SK-N-DZ (cell line): ENCODE measurements at places on chromosomes 1 and 21.

GRCh38 chr1:6511561-6512244 lies 20.2 kb upstream of the PLEKHG5 start:
- no peak for DNase-seq

DNA sequence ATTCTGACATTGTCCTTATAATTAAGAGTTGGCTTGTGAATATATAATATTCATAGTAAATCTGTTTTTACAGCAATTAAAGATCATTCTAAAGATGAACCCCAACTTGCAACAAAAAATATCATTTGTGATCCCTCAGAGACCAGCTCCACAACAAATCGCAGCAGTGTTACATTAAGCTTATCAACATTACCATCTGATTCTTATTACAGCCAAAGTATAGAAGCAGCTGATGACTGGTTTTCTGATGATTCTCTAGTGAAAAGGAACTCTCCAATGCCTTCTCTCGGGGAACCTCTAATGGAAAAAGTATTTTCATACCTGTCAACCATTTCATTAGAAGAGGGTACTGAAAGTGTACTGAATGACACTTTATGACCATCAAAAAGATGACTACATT lies 45.4 kb downstream of the C1orf185 start:
- no peak for DNase-seq

DNA sequence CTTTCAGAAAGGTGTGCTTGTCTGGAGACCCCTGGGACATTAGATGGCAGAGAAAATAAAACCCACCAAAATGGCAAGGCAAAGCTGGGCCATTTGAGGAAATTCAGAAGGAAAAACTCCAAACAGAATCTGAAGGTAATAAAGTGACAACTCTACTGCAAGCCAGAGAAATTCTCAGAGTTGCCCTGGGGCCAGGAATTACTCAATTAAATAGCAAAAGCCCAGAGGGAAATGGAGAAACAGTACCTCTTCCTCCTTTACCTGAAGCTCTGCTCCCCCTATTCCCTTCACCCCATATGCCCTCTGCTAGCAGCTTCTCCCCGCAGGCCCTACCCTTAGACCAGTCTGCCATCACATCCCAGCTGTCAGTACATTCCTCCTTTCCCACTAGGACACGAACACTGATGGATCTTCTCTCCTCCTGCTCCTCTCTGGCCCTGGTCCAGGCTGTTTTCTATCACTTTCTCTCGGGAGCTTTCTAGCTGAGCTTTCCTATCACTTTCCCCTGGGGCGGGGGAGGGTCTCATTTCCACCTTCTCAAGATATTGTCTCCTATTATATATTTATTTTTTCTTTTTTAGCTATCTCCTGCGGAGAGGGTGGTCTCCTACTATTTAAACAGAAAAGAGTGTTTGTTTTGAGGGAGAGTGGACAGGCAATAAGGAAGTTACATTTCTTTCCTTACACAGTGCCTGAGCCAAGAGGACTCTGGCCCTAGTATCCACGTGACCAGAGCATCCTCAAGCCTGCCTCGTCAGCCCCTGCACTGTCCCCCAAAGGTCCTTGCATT lies 47.7 kb upstream of the RBM15 start:
- no peak for DNase-seq

GRCh38 chr1:110211496-110212168 lies 1.5 kb downstream of the KCNC4 start:
- DNase-seq = no peak

- no peak for DNase-seq
These were observed 8.3 kb downstream of the RHOC start for GRCh38 chr1:112698366-112699310.

DNA sequence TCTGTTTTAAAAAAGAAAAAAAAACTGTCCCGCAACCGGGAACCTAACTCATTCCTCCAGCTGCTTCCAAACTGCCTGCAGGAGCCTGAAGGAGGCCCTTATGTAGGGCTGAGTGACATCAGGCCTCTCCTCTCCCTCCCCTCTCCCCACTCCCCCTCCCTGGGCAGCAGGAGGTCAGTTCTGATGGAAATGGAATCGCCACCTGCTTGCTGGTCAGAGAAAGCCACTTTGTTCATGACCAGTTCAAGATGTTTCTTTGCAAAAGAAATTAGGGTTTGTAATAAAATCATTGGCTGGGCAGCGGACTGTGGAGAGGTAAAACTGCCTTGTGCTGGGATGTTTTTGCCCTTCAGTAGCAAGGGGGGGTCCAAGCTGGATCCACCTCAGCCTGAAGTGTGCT lies at the start of gene MAP1LC3C:
Gene MAP1LC3C (minus strand): TSS at position 73 of the 400 bp plus-strand sequence. CDS start 90 bp downstream, outside the sequence.
- no peak for DNase-seq

DNA sequence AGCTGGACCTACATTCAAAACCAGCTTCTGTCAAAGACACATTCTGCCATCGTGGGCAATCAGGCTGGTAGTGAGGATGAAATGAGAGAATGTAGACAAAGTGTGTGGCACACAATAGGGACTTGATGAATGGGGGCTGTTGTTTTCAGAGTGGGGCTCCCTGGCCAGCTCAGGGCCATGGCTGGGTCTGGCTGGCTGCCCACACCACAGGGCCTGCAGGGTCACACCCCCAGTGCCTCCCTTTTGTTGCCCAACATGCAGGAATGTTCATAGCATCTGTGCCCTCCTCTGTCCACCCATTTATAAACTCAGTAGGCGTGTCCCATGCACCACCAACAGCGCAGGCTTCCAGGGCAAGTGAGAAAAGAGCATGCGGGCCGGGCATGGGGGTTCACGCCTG lies 20.8 kb upstream of the ECE1 start:
- no peak for DNase-seq

DNA sequence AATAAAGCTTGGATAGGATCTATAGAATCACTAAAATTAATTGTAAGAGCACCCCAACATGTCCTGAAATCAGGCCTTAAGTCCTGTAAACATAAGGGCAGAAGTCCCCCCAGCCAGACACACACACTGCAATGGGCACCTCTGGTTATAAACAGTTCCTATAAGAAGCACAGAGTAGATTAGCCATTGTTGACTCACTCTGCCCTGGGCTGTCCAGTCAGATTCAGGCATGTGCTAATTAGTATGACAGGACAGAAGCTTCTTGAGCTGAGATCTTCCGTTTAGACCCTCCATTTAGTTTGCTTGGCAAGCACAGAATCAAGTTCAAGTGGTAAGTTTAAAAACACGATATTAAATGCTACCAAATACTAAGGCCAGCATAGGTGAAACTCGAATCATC lies 11.8 kb upstream of the DENND1B start:
- no peak for DNase-seq

- peak; percentile 52 for DNase-seq
These were observed 719.0 kb downstream of the RWDD3 start for GRCh38 chr1:95953015-95953414.

DNA sequence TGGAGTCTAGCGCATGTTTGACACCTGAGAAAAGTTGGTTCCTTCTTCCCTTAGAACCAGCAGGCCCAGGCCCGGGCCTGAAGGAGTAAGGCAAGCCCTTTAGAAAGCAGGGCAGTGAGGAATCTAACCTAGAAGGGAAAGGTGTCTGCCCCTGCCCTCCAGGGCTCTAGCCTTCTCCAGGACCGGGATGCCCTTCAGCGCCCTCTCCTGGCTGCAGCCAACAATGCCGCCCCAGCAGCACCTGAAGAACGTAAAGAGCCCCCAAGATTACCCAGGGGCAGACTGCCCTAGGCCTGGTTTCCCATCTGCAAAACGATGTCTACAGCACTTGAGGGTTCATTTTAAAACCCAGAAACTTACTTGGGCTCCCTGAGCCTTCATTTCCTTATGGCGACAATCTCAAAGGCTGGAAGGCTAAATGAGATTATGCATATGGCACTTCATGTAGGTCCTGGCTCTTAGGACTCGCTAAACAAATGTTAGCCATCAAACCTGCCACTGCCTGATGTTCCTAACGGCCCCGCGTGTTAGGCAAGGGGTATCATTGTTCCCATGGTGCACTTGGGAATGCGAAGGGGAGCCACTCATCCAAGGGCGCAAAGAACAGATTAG lies 106.7 kb upstream of the KLHDC7A start:
- no peak for DNase-seq

DNA sequence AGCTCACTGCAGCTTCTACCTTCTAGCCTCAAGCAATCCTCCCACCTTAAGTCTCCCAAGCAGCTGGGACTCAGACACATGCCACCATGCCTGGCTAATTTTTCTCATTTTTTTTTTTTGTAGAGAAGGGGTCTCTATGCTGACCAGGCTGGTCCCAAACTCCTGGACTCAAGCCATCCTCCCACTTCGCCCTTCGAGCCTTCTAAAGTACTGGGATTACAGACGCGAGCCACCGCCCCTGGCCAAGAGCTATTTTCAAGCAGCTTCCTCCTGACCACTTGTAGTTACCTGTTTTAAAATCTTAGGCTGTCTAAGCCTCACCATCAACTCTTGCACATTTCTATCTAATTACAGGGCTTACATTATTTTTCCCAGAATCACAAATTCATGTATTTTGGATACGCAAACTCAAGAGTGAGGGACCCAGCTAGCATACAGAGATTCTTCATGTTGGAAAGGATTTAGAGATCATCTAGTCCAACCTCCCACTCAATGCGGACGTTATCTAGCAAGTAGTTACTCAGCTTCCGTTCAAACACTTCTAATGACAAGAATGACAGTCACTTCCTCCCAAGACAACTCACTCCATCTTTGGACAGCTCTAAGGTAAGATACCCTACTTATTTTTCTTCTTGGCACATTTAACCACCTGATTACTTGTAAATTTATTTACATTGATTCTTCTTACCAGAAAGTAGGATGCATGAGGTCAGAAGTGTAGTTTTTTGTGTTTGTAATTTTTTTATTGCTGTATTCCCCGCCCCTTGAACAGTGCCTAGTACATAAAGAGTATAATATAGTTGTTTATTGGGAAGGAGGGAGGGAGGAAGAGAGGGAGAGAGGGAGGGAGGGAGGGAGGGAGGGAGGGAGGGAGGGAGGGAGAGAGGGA lies 65.4 kb downstream of the LUZP1 start:
- DNase-seq = no peak

DNA sequence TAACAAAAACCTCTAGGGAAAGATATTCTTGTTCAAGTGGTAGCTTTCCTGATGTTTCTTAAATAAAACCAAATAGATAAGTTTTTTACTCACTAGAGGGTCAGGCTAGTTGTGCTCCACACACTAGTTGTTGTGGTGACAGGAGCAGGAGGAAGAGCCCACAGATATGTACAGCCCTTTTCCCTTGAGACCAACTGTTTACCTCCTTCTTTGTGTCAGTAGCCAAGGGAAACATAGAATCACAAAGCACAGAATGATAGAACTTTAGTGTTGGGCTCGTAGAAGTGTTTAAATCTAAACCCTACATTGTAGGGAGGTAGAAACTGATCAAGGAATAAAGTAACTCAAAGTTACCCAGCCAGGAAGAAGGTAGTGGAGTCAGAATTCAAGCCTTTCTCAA lies 309.0 kb downstream of the CTH start:
- DNase-seq = no peak

DNA sequence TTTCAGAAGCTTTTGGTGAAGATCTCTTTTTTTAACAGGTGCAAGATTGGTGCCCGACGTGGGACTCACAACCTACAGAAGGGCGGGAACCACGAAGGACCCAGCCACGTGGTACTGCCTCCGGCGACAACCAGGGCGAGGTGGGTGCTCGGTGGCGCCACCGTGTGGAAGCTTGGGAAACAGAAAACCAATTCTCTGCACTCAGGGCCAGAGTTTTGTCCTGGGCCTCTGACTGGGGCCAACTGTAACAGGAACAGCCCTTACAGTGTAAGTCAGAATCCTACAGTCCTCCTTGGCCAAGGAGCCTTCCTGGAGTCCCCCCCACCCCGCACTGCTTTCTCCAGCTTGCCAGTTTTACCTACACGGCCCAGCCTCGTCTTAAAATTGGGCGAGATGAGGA lies 11.6 kb upstream of the S100A7A start:
- DNase-seq = no peak

- DNase-seq = no peak
These were observed 5.7 kb upstream of the ZDHHC18 start for GRCh38 chr1:26820784-26821269.

GRCh38 chr1:6276811-6277555 lies 16.1 kb upstream of the GPR153 start:
- no peak for DNase-seq

GRCh38 chr1:168960595-168960994 lies 145.9 kb upstream of the ATP1B1 start:
- DNase-seq = no peak

DNA sequence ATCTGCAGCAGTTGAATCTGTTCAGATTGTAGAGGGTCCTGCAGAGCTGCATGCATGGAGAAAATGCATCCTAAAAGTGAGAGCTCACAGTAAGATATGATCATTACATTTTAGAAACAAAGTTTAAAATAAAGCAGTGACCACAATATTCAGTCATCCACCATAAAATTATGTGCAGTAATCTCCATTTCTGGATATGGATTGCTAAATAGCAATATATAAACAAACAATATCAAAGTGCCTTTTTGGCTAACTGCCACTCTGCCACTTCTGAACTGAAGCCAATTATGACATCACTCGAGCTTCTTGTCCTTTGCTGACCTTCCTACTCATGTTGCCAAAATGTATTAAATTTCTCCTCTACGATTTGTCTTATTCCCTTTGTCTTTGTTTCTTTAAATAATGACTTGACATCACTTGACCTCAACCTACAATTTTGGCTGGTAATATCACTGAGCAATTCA lies 262.0 kb upstream of the CXADR start:
- no peak for DNase-seq

DNA sequence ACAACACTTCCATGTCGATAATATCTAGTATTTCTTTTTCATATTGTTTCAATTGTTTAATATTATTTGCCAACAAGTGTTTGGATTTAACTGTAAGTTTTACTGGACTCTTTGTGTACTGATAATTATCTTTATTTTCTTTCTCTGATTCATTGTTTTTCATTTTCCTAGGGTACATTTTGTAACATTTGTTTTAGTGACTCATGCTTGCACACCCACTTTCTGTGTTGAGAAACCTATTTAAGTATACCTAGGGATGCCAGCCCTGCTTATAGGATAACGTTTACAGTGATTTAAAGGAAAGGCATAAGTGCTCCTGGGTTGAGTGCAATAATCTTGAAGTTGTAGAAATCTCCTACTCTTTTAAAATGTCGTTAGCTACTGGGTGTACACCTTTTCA lies 1386.0 kb upstream of the ADGRL4 start:
- DNase-seq = no peak

DNA sequence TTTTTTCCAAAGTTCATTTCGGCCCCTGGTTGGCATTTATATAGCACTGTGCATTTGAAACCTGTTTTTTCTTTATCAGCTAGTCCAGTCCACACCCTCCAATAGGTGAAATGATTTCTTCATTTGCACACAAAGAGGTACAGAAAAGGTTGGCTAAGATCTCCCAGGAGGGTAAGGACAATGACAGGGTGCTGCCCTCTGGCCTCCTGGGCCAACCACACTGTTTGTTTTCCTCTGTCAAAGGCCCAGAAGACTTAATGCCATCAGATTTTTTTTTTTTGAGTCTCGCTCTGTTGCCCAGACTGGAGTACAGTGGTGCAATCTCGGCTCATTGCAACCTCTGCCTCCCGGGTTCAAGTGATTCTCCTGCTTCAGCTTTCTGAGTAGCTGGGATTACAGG lies 70.1 kb upstream of the EFHD2 start:
- DNase-seq = no peak

- peak; percentile 58 for DNase-seq
These were observed 55.3 kb upstream of the EIF4G3 start for GRCh38 chr1:21232044-21232443.

- peak; percentile 66 for DNase-seq
These were observed 15.5 kb upstream of the CD247 start for GRCh38 chr1:167533851-167534300.

GRCh38 chr1:26220199-26220912 lies 13.6 kb upstream of the CEP85 start:
- DNase-seq = no peak
